Left ventricle myocardium inferior (tissue), 1 donor: ENCODE measurements at places on chromosomes 13 and 19.

GRCh38 chr19:30760014-30760413 lies 387.8 kb downstream of the ZNF536 start:
- H3K36me3 ChIP-seq: no peaks in the 10 kb centered on the region
- no peaks in the 10 kb centered on the region for H3K4me1 ChIP-seq
- no peak overlapping the region for H3K27ac ChIP-seq
- H3K27me3 ChIP-seq: no peaks in the 10 kb centered on the region
- no peak overlapping the region for H3K4me3 ChIP-seq
- DNase-seq: no peak

DNA sequence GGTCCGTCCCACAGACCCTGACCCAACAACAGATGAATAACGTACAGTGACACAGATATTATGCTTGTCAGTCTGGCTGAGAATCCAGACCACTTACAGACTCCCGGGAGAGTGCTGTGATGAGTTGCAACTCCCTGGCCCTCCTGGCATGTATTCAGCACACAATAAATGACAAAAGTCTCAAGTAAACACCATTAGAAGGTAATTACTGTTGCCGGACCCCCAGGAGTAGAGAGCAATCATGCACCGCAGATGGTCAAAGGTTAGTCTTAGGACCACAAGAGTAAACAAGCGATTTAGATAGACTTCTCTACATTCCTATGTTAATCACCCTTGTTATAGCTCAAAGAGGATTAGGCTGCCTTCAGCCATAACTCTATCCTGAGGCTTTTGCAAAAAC lies 726.4 kb upstream of the GPC6 start:
- no peak overlapping the region for H3K27ac ChIP-seq
- no peaks in the 10 kb centered on the region for H3K36me3 ChIP-seq
- H3K4me1 ChIP-seq: no peaks in the 10 kb centered on the region
- no peak overlapping the region for H3K4me3 ChIP-seq
- H3K27me3 ChIP-seq: no peaks in the 10 kb centered on the region

- H3K27me3 ChIP-seq: no peaks in the 10 kb centered on the region
- peak overlapping the region; percentile 80 for H3K4me3 ChIP-seq
- H3K27ac ChIP-seq: peak overlapping the region; percentile 95
- no peak for DNase-seq
- no peaks in the 10 kb centered on the region for H3K36me3 ChIP-seq
Observed at GRCh38 chr19:49153167-49153809, 1.9 kb downstream of the HRC start.

DNA sequence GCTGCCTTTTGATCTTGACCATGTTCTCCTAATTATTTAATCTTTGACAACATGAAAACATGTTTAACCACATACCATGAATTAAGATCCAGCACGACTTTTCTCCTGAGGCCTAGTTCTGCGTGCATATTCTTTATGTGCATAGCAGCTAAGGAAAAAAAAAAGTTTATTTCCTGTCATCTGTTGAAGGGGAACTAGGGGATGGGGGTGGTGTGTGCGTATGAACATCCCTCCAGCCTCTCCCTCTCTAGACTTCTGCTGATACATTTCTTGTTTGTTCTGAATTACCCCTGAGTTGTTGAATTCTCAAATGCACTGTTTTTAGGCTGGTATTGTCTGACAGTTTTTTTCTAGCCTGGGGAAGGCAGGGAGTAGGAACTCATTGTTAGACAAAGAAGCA lies 543.3 kb downstream of the FGF9 start:
- no peaks in the 10 kb centered on the region for H3K36me3 ChIP-seq
- no peak overlapping the region for H3K4me3 ChIP-seq
- no peak overlapping the region for H3K27ac ChIP-seq

- no peak for DNase-seq
- H3K4me3 ChIP-seq: no peak overlapping the region
- H3K27me3 ChIP-seq: no peaks in the 10 kb centered on the region
- no peak overlapping the region for H3K27ac ChIP-seq
- H3K4me1 ChIP-seq: no peaks in the 10 kb centered on the region
Observed at GRCh38 chr13:65530688-65531087, 1699.4 kb downstream of the PCDH9 start.

- no peaks in the 10 kb centered on the region for H3K27me3 ChIP-seq
- no peak overlapping the region for H3K4me3 ChIP-seq
- H3K36me3 ChIP-seq: no peaks in the 10 kb centered on the region
- no peak for DNase-seq
- H3K4me1 ChIP-seq: peaks cover 62% of the 10 kb centered on the region
Observed at GRCh38 chr13:39876258-39876657, 220.8 kb downstream of the COG6 start.

- no peak overlapping the region for H3K27ac ChIP-seq
- H3K4me1 ChIP-seq: peaks cover 47% of the 10 kb centered on the region
- no peaks in the 10 kb centered on the region for H3K36me3 ChIP-seq
- no peak overlapping the region for H3K4me3 ChIP-seq
Observed at GRCh38 chr19:49425922-49426592, 869 bp downstream of the GFY start.

DNA sequence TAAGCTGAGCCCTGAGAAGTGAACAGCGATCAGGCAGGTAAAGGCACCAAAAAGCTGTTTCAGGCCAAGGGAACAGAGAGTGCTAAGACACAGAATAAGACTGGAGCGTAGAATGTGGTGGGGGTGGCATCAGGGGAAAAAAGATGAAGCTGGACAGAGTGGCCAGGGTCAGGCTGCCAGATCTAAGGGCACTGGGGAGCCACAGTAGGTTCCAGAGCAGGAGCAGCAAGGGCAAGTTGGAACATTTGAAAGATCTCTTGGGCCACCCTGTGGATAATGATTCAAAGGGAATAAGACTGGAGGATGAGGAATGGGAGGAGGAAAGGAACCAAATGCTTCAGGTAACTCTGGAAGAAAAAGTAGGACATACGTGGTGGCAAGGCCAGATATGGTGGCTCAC lies 6.5 kb upstream of the PLIN3 start:
- DNase-seq: no peak
- no peak overlapping the region for H3K27ac ChIP-seq
- no peak overlapping the region for H3K4me3 ChIP-seq

GRCh38 chr19:18500799-18501198 lies 21.1 kb downstream of the ELL start:
- H3K27ac ChIP-seq: peak overlapping the region; percentile 94
- peak overlapping the region; percentile 17 for H3K4me3 ChIP-seq
- DNase-seq: peak; percentile 77

GRCh38 chr13:32017474-32017873 lies 14.1 kb upstream of the FRY start:
- no peak overlapping the region for H3K4me3 ChIP-seq
- H3K27ac ChIP-seq: no peak overlapping the region
- no peak for DNase-seq
- H3K4me1 ChIP-seq: peaks cover 30% of the 10 kb centered on the region
- no peaks in the 10 kb centered on the region for H3K27me3 ChIP-seq
- no peaks in the 10 kb centered on the region for H3K36me3 ChIP-seq

- H3K4me3 ChIP-seq: no peak overlapping the region
- DNase-seq: no peak
- H3K27ac ChIP-seq: no peak overlapping the region
- H3K4me1 ChIP-seq: peaks cover 20% of the 10 kb centered on the region
- H3K36me3 ChIP-seq: peaks cover 41% of the 10 kb centered on the region
Observed at GRCh38 chr19:6213266-6213595, 66.5 kb downstream of the MLLT1 start.

- no peaks in the 10 kb centered on the region for H3K4me1 ChIP-seq
- DNase-seq: no peak
- no peaks in the 10 kb centered on the region for H3K27me3 ChIP-seq
- H3K36me3 ChIP-seq: no peaks in the 10 kb centered on the region
- no peak overlapping the region for H3K4me3 ChIP-seq
- no peak overlapping the region for H3K27ac ChIP-seq
Observed at GRCh38 chr13:63024458-63024857, 1608.8 kb upstream of the PCDH20 start.

- peaks cover 58% of the 10 kb centered on the region for H3K36me3 ChIP-seq
- no peaks in the 10 kb centered on the region for H3K27me3 ChIP-seq
- no peak overlapping the region for H3K4me3 ChIP-seq
- H3K27ac ChIP-seq: no peak overlapping the region
- DNase-seq: no peak
- H3K4me1 ChIP-seq: no peaks in the 10 kb centered on the region
Observed at GRCh38 chr13:112545856-112546255, 42.1 kb downstream of the TUBGCP3 start.

DNA sequence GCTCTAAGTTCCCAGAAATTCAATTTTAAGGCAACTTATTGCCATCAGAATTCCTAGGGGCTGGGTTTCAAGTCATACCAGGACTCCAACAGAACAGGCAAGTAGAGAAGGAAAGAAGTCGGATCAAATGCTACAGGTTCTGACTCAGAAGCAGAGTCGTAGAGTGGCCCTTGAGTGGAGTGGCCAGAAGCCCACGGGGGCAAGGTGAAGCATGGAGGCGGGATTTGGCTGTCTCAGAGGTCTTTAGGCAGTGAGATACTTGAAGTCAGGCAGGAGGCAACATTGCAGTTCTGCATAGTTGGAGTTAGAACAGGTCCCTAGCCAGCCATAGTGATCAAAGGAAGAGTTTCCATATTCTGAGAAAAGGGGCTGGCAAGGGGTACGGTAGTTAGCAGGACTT lies 111.6 kb downstream of the NHLRC3 start:
- H3K27ac ChIP-seq: no peak overlapping the region
- H3K4me3 ChIP-seq: no peak overlapping the region
- no peaks in the 10 kb centered on the region for H3K27me3 ChIP-seq
- no peaks in the 10 kb centered on the region for H3K36me3 ChIP-seq
- peaks cover 17% of the 10 kb centered on the region for H3K4me1 ChIP-seq

DNA sequence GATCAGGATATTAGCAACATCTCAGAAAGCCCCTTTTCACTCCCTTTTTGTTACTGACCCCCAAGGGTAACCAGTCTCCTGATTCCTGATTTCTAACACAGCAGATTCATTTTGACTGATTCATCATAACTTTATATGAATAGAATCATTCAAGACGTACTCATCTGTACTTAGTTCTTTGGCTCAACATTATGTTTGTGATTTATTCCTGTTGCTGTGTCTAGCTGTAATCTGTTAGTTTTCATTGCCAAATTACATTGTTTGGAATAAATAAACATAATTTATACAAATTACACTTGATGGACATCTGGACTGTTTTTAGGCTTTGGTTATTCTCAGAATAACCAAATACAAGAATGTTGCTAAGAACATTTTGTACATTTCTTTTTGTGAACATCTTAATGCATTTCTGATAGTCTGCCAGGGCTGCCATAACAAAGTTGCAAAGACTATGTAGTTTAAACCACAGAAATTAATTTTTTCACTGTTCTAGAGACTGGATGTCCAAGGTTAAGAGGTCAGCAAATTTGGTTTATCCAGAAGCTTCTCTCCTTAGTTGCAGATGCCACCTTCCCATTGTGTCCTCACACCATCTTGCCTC lies 62.8 kb upstream of the EDNRB start:
- peak overlapping the region; percentile 54 for H3K27ac ChIP-seq
- no peaks in the 10 kb centered on the region for H3K27me3 ChIP-seq
- no peak for DNase-seq
- no peaks in the 10 kb centered on the region for H3K36me3 ChIP-seq
- H3K4me1 ChIP-seq: peaks cover 10% of the 10 kb centered on the region

DNA sequence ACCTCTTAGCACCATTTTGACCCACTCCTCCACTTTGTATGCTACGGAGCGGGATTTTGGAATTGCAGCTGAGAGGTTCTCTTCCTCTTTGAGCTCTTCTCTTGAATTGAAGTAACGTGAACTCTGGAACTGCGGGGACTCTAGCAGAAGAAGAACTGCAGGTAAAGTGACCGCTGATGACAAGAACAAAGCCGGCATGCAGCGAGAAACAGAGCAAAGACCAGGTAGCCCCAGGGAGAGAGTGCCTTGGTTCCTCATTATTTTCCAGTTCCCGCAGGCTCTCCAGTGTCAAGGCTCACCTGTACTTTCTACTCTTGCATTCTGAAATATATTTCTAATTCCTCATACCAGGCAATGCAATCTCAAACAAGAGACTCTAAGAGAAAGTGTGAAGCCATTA lies 260.3 kb upstream of the GPC6 start:
- H3K27me3 ChIP-seq: no peaks in the 10 kb centered on the region

DNA sequence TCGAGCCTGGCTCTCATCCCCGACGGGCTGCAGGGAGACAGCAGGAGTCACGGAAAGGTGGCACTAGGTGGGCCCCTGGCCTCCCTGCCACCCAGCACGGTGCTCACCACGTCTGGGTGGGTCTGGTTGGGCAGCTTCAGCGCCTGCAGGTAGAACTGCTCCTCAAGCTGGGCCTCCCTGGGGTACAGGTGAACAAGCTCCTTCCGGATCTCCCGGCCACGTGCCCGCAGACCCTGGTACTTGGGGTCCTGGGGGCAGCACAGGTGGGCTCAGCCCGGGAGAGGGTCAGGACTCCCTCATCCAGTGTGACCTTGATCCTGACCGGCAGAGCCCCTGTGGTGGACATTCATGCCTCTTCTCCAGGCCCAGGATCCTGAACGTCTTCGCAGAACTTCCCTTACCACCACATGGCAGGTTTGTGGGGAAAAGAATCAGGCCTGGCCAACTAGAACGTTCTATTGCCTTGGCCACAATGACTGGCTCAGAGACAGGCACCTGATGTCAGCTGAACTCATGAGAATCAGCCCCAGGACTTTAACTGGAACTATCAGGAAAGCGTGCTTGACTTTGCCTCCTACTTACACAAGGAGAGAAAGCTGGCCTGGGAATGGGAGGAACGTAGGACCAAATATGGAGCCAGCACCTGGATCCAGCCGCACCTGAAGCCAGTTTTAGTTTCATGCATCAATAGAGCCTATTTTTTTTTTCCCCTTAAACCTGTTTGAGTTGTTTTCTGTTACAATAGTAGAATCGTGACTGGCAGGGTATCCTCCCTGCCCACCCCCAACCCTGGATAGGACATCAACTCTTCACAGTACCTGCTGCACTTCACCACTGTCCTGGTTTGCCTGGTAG lies 8.9 kb downstream of the SARS2 start:
- no peak for DNase-seq
- H3K4me3 ChIP-seq: no peak overlapping the region
- H3K36me3 ChIP-seq: peaks cover 35% of the 10 kb centered on the region
- no peaks in the 10 kb centered on the region for H3K27me3 ChIP-seq

- H3K27ac ChIP-seq: no peak overlapping the region
- no peak overlapping the region for H3K4me3 ChIP-seq
- no peaks in the 10 kb centered on the region for H3K36me3 ChIP-seq
- no peaks in the 10 kb centered on the region for H3K27me3 ChIP-seq
Observed at GRCh38 chr13:89852570-89852969, 1494.9 kb upstream of the MIR17HG start.

DNA sequence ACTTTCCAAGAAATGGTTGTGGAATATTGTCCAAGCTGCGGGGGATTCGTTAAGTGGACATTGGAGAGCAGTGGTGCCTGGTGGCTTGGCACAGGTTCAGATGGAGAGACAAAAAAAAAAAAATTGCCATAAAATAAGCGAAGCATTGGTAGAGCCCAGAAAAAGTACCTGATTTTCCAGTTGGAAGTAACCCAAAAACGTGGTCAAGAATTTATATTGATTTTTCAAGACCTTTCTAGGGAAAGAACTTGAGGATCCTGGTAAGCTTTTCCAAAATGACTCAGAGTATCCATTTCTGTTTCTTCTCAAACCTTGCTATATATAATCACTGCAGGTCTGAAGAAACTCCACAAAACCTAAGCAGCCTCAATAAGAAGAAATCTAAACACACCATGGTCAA lies 94.6 kb downstream of the ING1 start:
- H3K36me3 ChIP-seq: no peaks in the 10 kb centered on the region
- no peak for DNase-seq
- peaks cover 93% of the 10 kb centered on the region for H3K27me3 ChIP-seq
